ENCODE measurements at places on chromosomes 16 and 17. TPM values are rescaled to one million over a fixed set of nuclear protein-coding genes. Genes with fewer than 3 reads are reported as not detected.

TBCD gene
- 58.2 TPM for total RNA-seq

SLC2A4 gene
- 0.16 TPM for total RNA-seq

GRCh38 chr17:42548993-42549755 is 3.5 kb upstream of the HSD17B1 start:
- DNase-seq: no peak

CPNE2 gene
- total RNA-seq: 40.6 TPM

C16orf96 gene
- not detected for total RNA-seq

RND2 gene
- total RNA-seq: 3.6 TPM

GRCh38 chr16:47858333-47858982 is 297.3 kb downstream of the ABCC12 start:
- no peak for DNase-seq

DNA sequence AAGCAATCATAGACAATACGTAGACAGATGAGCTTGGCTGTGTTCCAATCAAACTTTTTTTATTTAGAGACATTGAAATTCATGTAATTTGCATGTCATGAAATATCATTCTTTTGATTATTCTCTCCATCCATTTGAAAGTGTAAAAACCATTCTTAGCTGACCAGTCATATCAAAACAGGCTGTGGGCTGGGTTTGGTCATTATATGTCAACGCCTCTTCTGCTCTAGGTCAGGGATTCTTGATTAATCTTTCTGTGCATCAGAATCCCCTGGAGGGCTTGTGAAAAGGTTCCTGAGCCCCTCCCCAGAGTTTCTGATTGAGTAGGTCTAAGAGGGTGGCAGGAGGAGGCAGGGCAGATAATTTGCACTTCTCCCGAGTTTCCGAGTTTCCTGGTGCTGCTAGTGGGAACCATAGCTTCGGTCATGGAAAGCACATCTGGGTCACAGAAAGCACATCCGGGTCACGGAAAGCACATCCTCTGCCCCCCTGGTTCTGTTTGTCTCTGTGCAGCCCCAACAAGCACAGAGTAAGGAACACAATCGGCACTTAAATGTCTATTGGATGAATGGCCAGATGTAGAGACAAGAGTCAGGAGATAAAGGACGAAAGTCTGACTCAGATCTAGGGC is 16.4 kb downstream of the PIMREG start:
- no peak for DNase-seq

Measured in occipital lobe (tissue), 3 donors.